ENCODE measurements at places on chromosomes 6 and 20. TPM values are rescaled to one million over a fixed set of nuclear protein-coding genes. Genes with fewer than 3 reads are reported as not detected.

LAMA2 gene
- 54.8 TPM for total RNA-seq

MYB gene
- 4.0 TPM for total RNA-seq

STX11 gene
- total RNA-seq = under 0.01 TPM

CEP43 gene
- 12.4 TPM for total RNA-seq

PFDN6 gene
- total RNA-seq = 93.4 TPM
